Nephron progenitor cell (in vitro differentiated cells): ENCODE measurements at places on chromosomes 6 and 20.

DNA sequence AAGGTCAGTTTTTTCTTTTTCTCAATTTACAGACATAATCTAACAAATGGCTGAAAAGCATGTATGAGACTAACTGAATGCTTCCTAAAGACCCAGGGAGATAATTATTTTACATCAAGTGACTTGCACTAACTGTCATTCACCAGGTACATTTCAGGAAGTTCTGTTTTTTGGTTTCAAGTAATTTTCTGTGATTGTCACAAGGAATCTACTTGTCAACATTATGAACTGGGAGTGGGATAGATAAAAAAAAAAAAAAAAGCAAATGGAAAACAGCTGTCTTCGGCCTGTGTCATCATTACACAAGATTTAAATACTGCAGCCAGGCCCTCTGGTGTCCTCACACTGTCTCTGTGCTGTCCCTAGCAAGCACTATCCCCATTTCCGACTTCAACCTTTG is 379.0 kb upstream of the HTR1E start:
- DNase-seq = no peak

DNA sequence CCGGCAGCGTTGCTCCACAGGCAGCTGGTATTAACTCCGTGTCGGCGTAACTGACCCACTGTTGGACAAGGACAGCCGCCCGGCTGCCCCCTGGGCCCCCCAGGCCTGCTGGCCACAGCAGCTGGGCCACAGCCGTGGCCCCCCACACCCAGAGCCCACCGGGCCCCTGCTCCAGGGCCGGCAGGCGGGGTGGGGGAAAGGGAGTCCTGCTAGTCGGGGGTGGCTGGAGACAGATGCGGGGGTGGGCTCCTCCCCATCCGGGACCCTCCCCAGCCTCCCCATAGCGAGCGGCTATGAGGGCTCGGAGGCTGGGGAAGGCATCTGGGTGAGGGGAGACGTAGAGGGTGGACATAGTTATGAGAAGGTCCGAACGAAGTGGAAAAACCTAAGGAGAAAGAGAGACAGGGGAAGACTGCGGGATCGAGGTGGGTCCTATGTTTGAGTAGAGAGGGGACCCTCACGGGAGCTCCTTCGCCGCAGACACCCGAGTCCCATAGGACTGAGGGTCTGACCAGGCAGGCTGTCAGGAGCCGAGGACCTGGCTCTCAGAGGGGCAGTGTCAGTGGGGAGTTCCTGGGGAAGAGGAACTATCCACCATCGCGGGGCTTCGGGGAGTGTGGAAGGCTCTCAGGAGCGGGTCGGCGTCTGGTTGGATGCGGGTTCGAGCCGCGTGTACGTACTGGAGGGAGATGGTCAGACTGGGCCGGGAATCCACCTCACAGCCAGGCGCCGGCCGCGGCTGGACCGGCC is 511 bp downstream of the VARS1 start:
- peak; percentile 42 for DNase-seq

- DNase-seq = no peak
These were observed 15.9 kb upstream of the PCMTD2 start for GRCh38 chr20:64239449-64240242.

DNA sequence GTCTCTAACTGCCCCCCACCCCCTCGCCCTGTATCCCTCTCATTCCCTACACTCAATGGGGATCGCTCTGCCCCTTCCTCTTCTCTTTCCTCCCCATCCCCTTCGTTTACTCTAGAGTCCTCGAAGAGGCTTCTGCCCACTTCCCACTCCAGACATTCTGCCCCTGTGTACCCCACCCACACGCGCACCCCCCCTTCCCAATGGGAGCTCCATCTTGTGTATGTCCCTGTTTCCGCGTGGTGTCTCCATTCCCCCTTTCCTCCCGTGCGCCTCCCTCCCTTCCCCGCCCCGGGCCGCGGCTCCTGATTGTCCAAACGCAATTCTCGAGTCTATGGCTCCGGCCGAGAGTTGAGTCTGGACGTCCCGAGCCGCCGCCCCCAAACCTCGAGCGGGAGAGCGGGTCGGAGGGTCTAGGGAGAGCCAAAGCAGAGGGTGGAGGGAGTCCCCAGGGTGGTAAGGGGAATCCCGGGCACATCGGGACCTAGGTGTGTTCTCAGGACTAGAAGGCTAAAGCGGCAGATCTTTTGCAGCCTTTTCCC is 679 bp upstream of the RING1 start:
- DNase-seq = peak; percentile 66

- DNase-seq = no peak
These were observed 10.2 kb downstream of the SRSF3 start for GRCh38 chr6:36604090-36605060.

- DNase-seq = no peak
These were observed 13.2 kb upstream of the RSPH3 start for GRCh38 chr6:159013229-159013628.

DNA sequence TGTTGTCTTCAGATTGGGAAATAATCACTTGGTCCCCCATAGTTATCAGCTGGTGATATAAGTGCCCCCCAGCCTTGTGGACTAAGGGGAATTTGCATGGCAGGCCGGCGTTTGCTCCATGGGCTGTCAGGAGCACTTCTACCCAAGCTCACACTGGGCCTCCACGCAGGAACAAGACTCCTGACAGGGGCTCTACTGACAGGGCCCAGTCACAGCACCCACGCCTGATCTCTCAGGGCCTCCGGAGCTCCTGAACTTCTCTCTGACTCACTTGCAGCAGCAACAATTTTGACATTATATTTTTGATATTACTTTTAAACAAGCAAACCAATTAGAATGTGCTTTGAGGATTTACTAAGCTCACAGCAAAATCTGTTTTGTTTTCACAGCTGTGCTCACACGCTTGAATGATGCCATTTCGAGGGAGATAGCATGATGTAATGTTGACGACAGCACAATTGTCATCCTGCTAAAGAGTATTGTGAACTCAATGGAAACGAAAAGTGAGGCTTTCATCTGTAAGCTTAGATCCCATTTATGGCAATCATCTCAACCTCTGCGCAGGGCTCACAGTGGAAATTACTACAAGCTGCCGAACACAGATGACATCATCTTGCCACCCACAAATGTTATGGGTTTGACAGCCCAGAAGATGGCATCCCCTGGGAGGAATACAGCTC is 28.7 kb upstream of the TXNDC5 start:
- no peak for DNase-seq

DNA sequence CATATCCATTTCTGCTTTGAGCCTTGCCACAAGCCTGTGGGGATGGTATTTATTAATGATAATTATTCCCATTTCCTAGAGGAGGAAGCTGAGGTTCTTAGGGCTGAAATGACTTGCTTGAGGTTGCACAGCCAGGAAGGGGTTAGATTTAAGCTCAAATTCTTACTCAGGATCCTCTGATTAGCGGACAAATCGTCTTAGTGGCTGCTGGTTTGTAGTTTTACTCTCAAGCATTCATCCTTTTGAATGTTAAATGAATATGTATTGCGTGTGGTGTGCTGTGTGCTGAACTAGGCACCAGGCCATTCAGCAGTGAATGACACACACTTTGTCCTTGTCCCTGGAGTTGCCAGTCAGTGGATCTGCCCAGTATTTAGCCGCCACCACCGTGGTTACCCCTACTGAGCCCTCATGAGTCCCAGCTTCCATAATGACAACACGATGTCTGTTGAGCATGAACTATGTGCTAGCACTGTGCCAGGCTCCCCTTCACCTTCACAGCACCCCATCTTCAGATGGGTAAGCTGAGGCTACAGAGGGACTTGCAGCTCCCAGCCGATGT is 10.0 kb downstream of the PACSIN1 start:
- no peak for DNase-seq

- DNase-seq = no peak
These were observed 63.4 kb downstream of the RNF182 start for GRCh38 chr6:13988049-13988738.

GRCh38 chr6:13831615-13832014 is 17.3 kb upstream of the MCUR1 start:
- DNase-seq = no peak

GRCh38 chr20:36836591-36837269 is 39.2 kb upstream of the TLDC2 start:
- DNase-seq = peak; percentile 61

DNA sequence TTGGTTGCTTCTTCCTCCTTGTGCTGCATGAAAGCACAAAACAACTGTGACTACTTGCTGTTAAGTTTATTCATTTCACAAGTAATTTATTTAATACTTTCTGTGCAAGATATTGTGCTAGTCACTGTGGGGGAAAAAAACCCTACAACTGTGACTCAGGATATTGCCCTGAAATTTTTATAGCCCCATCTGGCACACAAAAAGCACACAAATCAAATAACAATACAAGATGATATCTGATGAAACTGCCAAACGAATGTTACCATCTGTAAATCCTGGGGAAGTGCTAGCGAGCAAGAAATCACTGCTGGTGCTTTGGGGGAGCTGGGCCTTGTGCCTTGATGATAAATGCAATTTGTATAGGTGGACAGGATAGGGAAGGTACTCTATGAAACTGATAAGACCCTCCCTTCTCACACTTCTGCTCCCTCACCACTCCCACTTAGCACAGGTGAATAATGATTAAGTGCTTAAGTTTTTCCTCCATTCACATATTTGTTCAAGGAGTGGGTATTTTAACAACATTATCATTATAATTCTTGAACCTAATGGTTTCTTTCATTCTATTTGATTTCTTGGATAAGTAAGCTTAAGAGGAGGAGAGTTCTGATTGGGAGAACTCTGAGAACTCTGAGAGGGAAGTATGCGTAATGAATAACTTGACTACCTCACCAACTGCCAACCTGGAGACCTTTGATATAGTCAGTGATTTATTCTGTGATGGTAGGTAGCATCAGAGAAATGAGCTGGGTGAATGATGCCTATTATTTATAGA is 115.3 kb downstream of the RTN4IP1 start:
- no peak for DNase-seq

DNA sequence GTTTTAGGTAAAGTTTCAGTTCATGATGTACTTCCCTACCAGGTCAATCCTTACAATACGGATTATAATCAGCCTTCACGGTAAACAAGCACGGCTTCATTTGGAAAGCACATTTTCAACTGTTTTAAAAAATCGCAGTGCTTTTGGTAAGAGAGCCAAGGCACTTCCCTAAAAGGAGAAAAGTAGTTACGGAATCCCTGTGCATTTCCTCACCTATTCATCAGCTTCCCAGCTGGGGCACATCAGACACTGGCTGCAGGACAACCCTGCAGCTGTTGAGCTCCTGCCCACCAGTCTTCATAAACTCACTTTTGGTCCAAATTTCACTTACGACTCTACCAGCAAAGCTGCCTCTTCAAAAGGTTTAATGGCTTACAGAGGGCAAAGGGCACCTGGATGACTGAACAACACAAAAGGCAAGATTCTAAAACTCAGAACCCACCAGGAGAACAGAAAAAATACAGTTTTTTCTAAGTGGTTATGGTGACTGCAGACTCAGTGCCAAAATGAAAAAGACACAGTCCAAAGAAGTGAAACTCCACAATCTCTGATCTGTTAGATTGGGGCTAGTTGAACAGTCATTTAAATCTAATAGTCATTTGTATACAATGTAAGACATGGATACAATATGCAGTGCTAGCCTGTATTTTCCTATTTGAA is 7.5 kb downstream of the SNX5 start:
- DNase-seq = no peak

GRCh38 chr20:17614176-17614811 is 44.4 kb downstream of the DSTN start:
- no peak for DNase-seq

DNA sequence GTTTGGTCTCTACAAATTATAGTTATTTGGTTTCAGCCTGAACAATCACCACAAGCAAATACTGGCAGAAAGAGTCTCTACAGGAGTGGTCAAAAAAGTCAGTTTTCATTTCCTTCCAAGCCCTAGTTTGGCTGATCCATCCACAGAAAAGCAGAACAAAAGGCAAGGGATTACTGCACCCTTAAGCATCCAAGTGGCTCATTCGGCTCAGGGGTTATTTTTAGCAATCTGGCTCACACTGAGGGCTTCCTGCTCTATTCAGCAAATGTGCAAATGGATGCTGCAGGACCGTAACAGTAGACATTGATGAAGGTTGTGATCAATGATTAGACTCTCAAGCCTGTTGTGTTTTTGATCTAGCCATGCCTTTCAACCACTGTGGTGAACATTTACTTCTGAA is 62.2 kb upstream of the FABP7 start:
- DNase-seq = no peak

DNA sequence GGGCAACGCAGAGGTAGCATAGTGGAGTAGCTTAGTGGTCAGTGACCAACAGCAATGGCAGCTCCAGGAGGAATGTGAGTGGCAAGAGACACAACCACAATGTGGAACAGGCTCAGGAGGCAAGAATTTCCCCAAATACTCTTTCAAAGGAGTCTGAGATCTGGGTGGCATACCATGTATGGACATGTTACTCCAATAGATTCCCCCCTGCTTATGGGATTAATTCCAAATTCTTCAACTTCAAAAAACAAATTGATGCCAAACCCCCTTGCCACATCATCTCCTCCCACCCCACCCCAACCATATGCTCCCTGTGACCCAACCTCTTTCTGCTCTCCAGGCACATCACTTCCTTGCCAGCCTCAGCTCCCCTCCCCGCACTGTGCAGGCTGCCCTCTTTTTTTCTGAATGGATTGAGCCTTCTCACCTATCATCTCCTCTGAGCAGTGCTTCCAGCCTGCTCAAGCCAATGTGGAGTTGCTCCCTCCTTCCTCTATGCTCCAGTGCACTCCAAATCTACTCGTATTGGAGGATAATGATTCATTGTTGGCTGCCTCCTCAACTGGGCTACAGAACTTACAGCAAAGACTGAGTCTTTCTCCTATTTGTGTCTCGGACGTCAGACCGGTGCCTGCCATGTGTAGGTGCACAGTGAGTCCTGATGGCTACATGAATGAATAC is 93.0 kb upstream of the CEP85L start:
- no peak for DNase-seq

- no peak for DNase-seq
These were observed 292.7 kb downstream of the ZFAND3 start for GRCh38 chr6:38112181-38112580.

- no peak for DNase-seq
These were observed 220.0 kb downstream of the QKI start for GRCh38 chr6:163634211-163635171.

GRCh38 chr20:3456648-3457047 is 14.2 kb upstream of the ATRN start:
- DNase-seq = no peak

GRCh38 chr6:104954190-104954797 is 2.6 kb upstream of the LIN28B start:
- no peak for DNase-seq

GRCh38 chr6:140208286-140208685 is 833.8 kb upstream of the CITED2 start:
- no peak for DNase-seq

- no peak for DNase-seq
These were observed 87.7 kb downstream of the CEBPB start for GRCh38 chr20:50278377-50278683.
